ENCODE measurements at places on chromosomes 12 and 14.

GRCh38 chr14:31926123-31926522 is 151.0 kb upstream of the ARHGAP5 start:
- DNase-seq: no peak

DNA sequence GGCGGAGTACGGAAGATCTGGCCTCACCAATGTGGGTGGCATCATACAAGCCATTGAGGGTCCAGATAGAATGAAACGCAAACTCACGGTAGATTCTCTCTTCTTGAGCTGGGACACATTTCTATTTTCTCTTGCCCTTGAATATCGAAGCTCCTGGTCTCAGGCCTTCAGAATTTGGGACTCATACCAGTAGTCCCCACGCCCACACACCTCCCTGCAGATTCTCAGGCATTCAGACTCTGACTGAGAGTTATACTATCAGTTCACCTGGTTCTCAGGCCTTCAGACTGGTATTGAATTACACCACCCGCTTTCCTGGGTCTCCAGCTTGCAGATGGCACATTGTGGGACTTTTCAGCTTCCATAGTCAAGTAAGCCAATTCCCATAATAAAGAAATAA is 37.8 kb downstream of the EIF2S3B start:
- no peak for DNase-seq

DNA sequence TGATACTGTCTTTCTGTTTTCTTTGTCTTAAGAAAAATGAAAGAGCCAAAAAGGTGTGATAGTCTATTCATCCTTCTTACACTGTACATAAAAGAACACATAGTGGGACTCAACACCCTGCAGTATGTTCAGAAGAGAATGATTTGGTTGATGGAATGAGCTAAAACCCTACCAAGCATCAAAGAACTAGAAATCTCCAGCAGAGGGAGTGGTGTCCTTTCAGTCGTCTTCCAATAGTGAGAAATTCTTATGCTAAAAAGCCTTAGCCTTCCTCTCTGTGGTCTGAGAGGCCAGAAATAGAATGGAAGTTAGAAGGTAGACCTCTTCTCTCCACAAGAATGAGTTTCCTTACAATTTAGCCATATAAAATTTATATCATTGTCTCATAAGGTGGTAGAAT is 393.4 kb upstream of the SEL1L start:
- DNase-seq: no peak

DNA sequence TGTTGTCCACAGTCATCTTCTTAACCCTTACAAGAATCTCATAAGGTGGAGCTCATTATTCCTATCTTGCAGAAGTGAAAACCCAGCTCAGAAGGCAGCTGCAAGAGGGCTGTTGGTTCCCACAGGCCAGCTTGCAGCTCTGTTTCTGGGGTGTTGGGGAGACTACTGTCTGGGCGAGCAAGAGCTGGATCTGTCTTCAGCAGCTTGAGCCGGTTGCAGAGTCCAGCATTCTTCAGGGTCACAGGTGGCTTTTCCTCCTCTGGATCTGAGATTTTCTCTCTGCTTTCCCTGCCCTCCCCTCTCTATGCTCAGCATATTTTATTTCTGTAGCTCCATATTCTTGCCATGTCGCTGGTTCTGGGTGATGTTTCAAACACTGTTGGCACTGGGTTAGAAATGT is 87.4 kb downstream of the PAPOLA start:
- DNase-seq: no peak

DNA sequence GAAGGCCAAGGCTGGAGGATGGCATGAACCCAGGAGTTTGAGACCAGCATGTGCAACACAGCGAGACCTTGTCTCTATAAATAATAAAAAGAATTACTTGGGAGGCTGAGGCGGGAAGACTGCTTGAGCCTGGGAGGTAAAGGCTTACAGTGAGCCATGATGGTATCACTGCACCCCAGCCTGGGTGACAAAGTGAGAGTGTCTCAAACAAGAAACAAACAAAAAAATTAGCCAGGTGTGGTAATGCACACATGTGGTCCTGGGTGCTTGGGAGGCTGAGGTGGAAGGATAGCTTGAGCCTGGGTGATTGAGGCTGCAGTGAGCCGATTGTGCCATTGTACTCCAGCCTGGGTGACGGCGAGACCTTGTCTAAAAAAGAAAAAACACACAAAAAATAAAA is 1.7 kb upstream of the GPRC5A start:
- DNase-seq: no peak

DNA sequence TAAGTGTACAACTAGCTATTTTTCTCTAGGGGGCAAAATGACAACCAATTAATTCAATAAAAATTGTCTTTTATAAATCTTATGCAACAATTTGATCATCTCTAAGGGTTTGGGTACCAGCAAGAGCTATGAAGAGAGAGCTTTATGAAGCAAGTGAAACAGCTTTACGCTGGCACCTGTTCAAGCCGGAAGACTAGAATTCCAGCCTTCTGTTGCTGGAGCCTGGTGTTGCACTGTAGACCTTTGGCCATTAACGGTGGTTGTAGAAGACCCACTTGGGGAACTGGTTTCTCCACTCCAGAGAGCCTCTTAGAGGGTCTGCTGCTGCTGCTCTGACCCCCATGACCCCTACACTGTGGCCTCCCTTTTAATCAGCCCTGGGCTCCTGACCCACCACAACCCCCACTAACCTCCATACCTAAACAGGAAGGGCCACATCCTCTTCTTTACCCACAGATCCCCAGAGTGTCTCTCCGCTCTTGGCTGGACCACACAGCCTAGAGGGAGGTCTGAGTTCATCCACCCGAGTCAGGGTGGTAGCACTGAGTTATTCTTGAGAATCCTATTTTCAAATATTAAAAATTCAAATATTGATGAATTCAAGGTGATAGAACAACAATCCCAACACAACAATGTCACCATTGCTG is 54.6 kb upstream of the STON2 start:
- no peak for DNase-seq

GRCh38 chr12:3492793-3493042 is 1.7 kb downstream of the PRMT8 start:
- DNase-seq: no peak

DNA sequence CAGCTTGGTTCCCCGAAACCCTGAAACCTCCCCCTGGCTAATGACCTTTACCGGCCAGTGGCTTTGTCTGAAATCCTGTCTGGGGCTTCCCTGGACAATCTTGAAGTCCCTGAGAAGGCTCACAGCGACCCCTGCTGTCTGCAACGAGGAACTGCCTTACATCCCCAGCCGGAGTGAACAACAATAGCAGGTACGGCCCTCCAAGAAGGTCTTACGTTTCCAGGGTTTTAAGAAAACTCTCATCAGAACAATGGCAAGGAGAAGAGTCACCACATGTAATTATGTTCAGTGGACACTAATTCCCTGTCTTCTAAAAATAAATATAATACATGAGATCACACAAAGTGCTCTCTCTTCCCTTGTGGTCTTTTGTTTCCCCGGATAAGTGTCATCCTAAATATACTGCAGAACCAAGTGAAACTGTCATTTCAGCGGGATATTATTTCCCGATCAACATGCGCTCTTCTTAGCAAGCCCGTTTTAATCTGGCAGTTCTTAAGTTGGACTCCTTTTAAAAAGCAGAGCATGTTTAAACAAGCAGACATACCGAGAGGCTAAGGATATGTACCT is 53.3 kb downstream of the RBM19 start:
- peak; percentile 21 for DNase-seq

DNA sequence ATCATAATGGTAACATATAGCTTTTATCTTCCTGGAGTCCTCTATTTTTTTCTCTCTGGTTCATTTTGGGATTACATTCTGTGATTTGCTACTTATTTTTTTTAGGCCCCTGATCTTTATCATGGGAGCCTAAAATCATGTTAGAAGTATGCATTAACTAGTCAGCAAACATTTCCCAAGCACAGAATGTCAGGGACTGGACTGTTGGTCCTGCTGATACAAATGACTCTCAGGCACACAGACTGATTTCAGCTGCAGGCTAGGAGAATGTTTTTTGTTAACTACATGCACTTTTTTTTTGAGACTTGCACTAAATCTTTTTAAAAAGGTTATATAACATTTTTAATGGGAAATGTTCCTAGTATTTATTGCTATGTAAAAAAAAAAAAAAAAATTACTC is 131.1 kb downstream of the ACSS3 start:
- DNase-seq: no peak

DNA sequence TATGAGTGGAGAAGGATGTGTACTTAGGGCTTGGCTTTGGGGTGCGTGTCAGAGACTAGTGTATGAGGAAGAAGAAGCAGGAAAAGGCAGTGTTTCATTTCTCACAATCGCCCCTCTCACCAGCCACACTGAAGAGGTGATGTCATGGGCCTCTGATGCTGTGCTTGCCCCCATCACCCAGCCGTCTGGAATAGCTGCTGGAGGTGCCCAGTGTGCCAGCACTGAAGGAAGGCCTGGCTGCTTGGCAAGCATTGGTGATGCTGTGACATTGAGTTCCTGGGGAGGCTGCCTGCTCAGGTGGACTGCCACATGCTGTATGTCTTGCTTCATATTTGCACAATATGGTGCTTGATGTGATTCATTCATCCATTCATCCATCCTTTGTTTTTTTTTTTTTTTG is 56.2 kb downstream of the CRADD start:
- no peak for DNase-seq

DNA sequence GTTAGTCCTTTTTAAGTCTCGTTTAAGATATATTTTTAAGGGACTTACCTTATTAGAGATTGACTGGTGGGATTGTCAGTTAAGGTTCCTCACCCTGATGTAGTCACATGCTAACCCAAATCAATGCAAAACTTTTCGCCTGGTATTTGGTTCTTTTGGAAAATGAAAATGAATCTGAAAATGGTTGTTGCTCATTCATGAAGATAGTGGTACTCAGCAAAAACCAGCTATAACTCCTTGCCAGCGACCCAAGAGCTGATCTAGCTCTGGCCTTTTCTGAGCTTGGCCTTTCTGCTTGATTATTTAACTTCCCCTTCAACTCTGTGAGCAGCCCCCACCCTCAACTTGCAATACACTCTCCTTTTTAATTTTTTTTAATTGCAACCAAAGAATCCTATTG is 85.0 kb upstream of the GTF2A1 start:
- no peak for DNase-seq

GRCh38 chr14:86310611-86311010 is 780.7 kb downstream of the FLRT2 start:
- DNase-seq: no peak

DNA sequence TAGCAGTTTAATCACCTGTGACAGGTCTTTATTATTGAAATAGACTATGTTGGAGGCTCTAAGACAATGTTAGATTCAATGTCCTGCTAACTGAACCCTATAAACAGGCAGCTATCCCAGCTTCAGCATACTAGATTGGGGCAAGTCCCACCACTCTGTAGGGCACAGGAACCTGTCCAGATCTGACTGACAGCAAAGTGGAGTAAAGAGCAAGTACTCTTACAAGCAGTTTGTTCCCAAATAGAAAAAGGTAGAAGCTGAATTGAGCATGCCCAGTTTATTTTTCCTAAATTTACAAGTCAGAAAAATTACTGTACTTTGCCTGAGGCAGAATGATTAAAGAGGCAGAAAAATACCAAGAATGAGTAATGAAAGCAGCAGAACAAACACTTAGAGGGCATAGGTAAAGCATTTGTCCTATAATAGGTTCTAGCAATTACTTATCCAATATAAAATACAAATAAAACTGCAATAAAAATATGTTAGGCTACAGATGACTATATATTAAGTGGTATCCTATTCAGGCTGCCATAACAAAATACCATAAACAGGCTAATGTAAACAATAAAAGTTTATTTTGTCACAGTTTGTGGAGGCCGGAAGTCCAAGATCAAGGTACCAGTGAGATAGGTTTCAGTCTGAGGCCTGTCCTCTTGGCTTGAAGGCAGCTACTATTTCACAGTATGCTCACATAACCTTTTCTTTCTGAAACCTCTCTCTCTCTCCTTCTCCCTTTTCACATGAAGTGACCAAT is 868.2 kb downstream of the C12orf50 start:
- DNase-seq: no peak

GRCh38 chr14:73342670-73343069 is 105.4 kb downstream of the PAPLN start:
- no peak for DNase-seq

DNA sequence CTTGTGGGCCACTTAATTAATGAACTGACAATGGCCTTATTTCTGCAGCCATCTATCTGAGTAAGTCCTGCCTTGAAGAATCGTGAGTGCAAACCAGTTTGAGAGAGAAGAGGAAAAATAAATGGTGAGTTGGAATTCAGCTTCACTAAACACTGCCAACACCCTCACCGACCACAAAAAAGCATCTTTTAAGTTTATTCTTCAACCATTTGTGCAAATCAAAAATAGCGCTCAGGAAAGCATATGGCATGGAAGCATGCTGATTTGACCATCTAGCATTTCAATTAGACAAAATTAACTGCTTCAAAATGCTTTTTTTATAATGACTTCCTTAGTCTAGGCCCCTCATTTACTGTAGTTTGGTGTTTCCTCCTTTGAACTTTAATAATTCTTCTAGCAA is 294.0 kb downstream of the PPFIA2 start:
- DNase-seq: no peak

DNA sequence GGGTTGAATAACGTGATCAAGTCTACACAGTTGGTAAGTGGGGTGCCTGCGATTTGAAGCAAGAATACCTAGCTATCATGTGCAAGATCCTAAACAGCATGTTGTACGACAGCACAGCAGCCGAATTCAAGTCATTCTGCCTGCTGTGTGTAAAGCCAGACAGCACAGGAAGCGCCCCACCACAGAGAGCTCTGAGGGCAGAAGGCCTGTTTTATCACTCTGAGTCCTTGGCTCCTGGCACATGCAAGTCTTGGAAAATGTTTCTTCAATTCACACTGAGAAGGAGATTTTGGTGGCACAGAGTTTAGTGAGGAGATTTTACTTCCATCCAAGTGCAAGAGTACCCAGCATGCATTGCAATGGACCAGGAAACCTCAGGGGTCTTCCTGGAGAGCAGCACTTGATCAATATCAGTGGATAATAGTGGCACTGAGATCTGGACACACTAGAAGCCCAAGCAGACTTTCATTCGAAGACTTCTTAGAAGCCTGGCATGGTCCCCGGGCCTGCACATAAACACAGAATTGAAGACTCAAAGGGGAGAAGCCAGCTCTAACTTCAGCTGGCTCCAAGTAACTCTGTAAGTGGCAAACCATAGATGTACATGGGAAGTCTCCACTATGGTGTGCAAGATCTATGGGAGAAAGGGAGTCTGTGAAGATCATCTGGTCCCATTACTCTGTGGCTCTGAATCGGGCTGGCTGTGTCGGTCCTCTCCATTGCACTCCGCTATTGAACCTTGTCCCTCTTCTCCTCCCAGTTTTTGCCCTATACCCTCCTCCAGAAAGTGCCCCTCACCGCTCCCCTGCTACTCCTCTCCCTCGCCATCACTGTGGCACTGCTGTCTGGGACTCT is 1.5 kb upstream of the KRT1 start:
- no peak for DNase-seq

- DNase-seq: no peak
These were observed 52.0 kb downstream of the ARHGAP5 start for GRCh38 chr14:32129124-32129523.

- no peak for DNase-seq
These were observed 41.3 kb downstream of the TDG start for GRCh38 chr12:104006929-104007328.

- no peak for DNase-seq
These were observed 17.0 kb downstream of the SSPN start for GRCh38 chr12:26212396-26212795.

Data from stimulated activated CD8-positive, alpha-beta memory T cell treated with anti-CD3 and anti-CD28 coated beads, Interleukin-15, amount 100 ng/mL, for 24 hours (primary cell).